ENCODE measurements at places on chromosomes 3 and 15.

- no peak for DNase-seq
Observed at GRCh38 chr3:184578822-184579221, 17.2 kb downstream of the EPHB3 start.

- no peak for DNase-seq
Observed at GRCh38 chr15:59017449-59017848, 30.0 kb downstream of the RNF111 start.

DNA sequence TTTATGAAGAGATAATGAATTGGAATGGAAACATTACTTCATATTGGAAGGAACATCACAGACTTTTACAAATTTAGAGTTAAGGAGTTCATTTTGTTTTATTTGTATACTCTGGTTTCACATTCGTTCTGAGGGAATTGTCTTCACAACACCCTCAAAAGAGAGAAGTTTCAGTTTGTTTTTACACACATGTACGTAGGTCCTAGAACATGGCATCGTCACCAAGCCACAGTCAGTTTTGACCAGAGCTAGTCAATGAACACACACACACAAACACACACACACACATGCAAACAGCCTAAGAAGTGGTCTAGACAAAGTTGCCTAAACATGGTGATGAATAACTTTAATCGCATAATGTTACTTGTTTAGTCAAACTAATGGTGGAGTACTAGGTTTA lies 427.9 kb upstream of the BCHE start:
- DNase-seq, result no peak

DNA sequence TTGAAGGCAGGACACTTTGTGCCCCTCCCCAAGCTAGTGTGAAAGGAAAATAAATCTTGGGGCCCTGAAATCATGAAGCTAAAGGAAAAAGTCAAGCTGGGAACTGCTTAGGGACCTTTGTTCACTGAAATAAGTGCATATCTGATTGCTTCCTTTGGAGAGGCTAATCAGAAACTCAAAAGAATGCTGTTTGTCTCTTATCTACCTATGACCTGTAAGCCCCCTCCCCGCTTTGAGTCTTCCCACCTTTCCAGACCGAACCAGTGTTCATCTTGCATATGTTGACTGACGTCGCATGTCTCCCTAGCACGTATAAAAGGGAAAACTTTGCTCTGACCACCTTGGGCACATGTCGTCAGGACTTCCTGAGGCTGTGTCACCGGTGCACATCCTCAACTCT lies 53.1 kb downstream of the SLC30A4 start:
- DNase-seq, result no peak

DNA sequence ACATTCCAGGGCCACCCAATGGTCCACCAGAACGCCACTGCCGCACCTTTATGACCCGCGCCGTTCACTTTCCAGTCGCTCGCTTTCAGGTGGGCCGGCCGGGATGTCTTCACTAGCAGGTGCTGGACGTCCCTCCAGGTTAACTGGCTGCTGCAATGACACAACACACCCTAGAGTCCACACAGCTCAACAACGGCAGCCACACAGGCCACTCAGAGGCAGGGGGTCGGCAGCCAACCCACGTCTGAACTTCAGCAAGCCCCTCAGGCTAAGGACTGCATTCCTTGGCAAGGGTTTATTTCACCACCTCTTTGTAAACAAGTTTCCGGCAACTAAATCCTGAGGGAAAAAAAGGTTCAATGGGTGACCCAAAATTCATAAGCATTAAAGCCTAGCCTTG lies 89.2 kb upstream of the SNRPA1 start:
- no peak for DNase-seq

GRCh38 chr3:126665959-126666657 lies 11.2 kb upstream of the TXNRD3 start:
- DNase-seq, result no peak

- no peak for DNase-seq
Observed at GRCh38 chr3:187641320-187642016, 28.7 kb downstream of the SST start.
